ENCODE measurements at places on chromosomes 5 and 9.
A peak's percentile ranks its signal among the peaks of the same experiment; 100 is the strongest.

- no peak for DNase-seq
Measured at GRCh38 chr5:160643616-160644240, 208.3 kb downstream of the ATP10B start.

GRCh38 chr9:21686738-21687137, 115.7 kb upstream of the MTAP start:
- no peak for DNase-seq

DNA sequence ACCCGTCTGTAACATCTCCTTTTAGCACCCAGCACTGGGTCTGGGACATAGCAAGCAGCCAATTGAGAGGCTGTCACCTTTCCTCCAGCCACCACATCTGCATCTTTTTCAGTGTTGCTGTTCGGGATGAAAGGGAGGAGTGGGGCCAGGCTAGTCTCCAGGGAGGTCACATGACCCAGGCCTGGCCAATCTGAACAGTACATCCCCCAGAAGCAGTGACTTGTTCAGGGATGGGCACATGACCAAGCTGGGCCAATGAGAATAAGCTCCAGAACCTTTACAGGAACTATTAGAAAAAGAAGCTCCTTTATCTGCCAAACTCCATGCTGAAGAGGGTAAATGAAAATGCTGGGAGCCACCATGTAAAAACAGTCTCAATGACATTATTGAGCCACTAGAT, 359.0 kb downstream of the SLIT3 start:
- DNase-seq, result peak; percentile 22

DNA sequence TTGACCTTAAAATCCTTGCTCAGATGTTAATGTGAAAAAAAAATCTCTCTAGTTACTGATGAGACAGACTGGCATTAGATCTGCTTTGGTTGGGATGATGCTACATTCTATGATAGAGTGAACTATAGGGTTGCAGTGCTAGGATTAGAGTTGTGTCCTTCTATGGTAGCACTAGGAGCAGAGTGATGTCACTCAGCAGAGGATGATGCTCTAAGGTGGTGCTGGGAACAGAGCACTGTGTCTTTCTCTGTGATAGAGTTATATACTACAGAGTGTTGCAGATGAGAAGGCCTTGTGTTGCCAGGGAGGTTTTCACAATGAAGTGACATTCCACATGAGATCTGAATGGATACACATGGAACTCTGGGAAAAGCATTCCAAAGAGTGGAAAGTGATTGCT, 462.3 kb downstream of the CDH12 start:
- no peak for DNase-seq

DNA sequence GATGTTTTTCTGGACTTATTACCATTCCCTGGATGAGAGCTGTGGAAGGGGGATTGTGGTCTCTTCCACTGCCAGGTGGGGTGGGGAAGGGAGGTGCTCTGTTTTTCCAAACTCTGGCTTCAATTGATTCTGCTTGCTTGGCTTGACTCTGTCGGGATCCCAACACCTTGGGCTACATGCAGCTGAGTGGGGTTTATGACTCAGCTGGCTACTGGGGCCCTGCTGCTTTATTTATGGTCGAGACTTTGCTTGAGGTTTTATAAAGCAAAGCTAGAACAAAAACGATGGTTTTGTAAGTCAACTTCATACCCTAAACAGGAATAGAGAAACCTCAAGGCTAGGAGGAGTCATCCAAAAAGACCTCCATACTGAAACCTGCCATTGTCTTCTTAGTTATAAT, 76.3 kb downstream of the AOPEP start:
- peak; percentile 66 for DNase-seq

- DNase-seq, result no peak
Measured at GRCh38 chr5:160496334-160496733, 74.7 kb downstream of the PTTG1 start.

DNA sequence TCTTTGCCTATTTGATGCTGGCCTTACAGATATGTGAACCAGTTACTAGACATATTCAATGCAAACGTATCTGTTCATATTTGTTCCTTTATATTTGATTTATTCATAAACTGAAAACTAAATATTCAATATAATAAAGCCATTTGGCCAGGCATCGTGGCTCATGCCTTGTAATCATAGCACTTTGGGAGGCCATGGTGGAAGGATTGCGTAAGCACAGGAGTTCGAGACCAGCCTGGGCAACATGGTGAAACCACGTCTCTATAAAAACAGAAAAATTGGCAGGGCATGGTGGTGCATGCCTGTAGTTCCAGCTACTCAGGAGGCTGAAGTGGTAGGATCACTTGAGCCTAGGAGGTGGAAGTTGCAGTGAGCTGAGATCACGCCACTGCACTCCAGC, 49.2 kb upstream of the CTNNAL1 start:
- DNase-seq, result no peak

GRCh38 chr5:65327582-65327981, 154.1 kb downstream of the ADAMTS6 start:
- peak; percentile 26 for DNase-seq

DNA sequence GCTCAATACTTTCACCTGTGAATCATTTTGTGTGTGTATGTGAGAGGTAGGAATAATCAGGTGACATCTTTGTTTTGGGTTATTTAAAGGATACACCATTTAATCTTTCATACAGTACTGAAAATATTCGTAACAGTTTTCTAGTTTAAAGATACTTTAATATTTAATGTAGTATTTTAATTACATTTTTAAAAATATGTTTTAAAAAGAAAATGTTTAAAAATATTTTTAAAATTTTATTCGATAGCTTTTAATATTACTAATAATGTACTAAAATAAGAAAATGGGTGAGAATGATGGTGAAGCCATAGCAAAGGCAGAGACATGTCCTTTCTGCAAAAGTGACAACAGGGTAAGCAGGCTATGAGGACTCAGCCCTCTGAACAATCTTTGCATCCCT, 56.3 kb upstream of the MEF2C start:
- no peak for DNase-seq

GRCh38 chr9:26329974-26330373, 562.6 kb downstream of the CAAP1 start:
- DNase-seq, result no peak

DNA sequence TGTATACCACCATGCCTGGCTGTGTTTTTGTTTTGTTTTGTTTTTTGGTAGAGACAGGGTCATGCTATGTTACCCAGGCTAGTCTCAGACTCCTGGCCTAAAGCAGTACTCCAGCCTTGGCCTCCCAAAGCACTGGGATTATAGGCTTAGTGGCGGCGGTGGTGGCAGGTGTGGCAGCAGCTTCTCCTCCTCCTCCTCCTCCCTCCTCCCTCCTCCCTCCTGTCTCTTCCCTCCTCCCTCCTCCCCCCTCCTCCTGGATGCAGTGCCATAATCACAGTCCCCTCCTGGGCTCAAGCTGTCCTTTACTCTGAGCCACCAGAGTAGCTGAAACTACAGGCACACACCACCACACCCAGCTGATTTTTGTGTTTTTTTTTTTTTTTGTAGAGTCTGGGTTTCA, 71.2 kb downstream of the UHRF2 start:
- no peak for DNase-seq

DNA sequence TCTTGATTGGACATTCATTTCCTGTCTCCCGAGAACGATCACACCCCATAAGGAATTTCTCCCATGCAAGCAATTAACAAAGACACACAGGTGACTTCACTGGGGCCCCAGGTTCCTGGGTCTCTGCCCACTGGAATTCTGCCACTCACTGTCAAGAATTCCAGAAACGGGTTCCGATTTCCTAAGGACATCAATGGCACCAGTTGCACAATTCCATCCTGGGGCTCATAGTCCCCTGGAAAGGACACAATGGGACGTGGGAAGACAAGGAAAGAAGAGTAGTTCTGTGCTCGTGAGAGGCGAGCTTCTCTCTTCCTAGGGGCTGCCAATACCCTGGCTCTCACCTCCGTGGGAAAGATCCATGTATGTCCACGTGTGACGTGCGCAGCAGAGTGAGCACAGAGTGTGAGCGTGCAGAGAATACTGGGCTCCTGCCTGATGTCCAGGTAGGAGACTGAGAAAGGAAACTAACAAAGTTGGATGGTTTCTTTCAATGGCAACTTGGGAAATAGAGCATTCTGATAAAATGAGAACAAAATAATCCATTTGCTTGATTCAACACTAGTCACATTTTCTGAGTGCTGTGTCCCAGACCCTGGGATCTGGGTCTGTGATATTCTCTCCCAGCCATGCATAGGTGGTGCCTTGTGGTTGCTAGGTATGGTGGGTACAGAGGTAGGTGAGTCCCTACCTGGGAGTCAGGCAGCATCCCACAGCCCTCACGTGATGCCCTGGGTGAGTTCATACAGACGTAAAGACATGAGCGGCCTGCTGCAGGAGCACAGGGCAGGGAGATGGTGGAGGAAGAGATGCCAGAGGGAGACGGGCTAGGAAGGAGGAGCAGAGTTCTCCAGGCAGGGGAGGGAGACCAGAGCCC, 159.8 kb downstream of the COL23A1 start:
- DNase-seq, result no peak

DNA sequence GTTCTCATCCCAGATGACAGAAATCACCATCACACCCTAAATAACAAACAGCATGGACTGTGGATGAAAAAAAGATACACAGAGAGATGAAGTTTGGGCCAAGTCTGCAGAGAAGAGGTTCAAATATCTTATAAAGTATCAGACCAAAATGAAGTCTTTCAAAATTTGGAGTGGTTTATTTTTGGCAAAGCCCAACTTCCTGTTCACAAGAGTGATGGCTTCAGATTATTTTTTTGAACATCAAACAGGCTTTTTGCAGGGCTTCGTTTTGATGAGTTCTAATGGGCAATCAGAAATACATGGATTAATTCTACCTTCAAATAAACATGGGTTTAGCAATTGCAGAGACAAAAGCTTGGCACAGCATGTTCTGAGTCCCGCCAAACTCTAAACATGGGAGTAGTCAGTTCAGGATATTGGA, 378.2 kb upstream of the RPS23 start:
- no peak for DNase-seq

- DNase-seq, result no peak
Measured at GRCh38 chr9:128121924-128122808, 5.4 kb downstream of the PTGES2 start.
